SHP77 treated with DMSO at 0.1 percent for 48 hours (cell line): ENCODE measurements at places on chromosomes 16 and 17.

GRCh38 chr17:1709971-1710806 is at the start of gene TLCD2:
TSS of gene TLCD2 (minus strand) at chr17:1710377. CDS start at chr17:1710242, 135 bp downstream.
- DNase-seq: no peak

- no peak for DNase-seq
Observed at GRCh38 chr16:73601911-73602310, 554.0 kb upstream of the ZFHX3 start.

GRCh38 chr17:48595278-48595999 is 1.9 kb upstream of the HOXB5 start:
- no peak for DNase-seq

DNA sequence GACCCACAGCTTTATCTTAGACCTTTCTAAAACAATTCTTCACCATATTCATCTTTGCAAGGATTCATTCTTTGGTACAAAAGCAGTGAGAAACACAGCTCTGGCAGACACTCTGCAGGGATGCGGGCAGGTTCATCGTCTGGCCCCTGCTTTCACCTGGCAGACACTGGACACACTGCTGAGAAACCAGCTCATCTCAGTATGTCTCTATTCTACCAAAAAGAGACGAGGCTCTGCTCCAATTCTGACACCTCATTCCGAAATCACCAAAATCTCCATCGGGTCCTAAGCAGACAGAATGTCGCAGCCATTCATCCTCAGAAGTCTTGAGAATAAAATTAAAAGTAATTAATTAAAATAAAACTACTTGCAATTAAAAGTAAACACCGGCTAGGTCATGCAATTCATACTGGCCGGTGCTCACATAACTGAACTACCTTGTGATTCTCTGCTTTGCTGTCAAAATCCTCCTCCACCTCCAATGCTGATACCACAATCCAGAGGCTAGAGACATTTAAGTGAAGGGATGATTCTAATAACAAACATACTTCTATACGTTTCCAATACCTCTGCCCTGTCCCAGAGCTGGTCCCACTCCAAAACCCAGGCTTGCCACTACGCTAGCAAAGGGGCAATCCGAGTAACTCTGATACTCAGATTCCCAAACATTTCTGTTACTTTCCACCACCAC is 1.3 kb downstream of the RNF157 start:
- DNase-seq: no peak

GRCh38 chr17:77417575-77417974 is 276.8 kb downstream of the SEC14L1 start:
- no peak for DNase-seq
